ENCODE measurements at places on chromosomes 13 and 19.
A peak's percentile ranks its signal among the peaks of the same experiment; 100 is the strongest.

GRCh38 chr13:63838366-63839110 lies 2422.9 kb upstream of the PCDH20 start:
- DNase-seq, result no peak

DNA sequence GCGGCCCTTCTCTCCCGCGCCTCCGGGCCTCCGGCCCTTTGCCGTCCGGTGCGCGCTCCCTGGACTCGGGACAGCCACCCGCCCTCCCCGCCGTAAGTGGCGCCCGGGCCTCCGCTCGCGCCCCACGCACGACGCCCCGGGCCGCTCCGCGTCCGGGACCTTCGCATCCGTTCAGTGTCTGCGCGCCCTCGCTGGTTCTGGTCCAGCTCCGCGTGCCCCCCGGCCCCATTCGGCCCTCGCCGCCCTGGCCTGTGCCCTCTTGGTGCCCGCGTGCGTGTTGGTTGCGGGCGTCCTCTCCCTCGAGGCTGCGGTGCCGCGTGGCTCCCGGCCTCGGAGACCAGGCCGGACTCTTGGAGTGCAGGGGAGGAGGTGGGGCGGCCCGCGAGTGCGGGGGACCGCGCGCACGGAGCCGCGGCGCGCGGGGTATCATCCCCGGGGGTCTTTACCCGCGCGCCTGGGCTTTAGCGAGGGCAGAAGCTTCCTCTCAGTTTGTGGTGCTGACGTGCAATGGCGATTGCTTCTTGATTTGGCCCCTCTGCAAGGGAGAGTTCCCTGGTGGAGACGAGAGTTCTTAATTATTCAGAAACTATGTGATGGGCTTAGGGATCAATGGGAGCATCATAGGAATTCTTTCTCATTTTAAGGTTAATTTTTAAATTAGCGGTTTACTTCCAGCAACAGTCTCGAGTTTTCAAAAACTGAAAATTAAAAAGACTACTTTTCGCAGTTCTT lies 757 bp downstream of the WASF3 start:
- peak; percentile 13 for DNase-seq

- DNase-seq, result no peak
These were observed 38.8 kb downstream of the CHST8 start for GRCh38 chr19:33660410-33661124.

DNA sequence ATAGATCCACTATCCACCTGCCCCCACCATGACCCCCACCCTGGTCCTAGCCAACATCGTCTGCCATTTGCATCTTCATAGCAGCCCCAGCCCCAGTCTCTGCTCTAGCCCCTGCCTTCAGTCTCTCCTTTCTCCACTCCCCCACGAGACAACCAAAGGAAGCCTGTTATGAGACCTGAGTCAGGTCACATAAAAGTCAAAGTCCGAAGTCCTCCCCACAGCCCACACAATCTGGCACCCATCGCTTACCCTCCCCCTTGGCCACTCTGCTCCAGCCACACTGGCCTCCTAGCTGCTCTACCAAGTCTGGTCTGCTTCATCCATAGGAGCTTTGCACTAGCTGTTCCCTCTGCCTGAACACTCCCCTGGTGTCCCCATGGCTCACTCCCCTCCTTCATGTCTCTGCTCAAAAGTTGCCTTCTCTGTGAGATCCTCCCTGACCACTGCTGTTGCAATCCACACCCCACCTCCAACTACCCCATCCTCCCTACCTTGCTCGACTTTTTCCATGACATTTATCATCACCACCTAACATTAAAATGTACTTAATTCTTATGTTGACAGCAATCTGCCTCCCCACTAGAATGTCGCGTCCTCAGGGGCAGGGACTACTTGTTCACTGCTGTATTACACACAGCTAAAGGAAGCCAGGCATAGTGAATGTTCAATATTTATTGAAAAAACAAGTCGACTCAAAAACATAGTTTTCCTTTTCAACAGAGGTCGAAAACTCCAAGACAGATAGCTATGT lies 1.2 kb upstream of the PLEKHG2 start:
- DNase-seq, result no peak

DNA sequence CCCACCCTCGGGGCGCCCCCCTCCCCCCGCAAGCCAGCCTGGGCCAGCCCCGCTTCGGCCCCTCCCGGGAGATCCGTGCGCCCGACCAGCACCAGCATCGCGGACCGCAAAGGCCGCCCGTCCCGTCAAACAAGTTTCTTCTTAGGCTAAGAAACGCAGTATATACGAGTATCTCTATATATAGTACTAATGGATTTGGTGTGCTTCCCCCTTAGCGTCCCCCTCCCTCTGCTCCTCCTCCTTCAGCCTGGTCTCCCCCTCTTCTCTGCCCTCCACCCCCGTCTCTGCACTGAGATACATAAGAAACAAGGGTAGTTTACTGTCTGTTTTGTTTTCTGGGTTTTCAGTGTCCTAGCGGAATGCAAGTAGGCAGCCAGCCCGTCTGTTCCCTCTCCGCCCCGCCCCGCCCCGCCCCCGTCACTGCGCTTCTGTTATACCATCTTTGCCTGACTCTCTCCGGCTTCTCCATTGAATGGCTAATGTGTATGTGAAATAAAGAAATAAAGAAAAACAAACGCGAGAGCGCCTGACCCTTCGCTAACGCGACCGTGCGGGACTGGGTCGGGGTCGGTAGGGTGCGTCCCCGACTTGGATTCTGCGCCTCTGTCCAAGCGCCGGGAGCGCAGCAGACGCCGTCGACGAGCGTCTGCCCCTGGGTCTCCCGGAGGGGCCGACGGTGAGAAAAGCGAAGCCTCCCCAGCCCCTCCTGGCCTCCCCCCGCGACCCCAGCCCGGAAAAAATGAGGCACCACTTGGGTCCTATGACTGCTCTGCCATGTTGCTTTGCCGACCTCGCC lies 4.2 kb downstream of the LYL1 start:
- DNase-seq, result no peak

GRCh38 chr13:99043831-99044231 lies 66.0 kb upstream of the DOCK9 start:
- DNase-seq, result peak; percentile 53

DNA sequence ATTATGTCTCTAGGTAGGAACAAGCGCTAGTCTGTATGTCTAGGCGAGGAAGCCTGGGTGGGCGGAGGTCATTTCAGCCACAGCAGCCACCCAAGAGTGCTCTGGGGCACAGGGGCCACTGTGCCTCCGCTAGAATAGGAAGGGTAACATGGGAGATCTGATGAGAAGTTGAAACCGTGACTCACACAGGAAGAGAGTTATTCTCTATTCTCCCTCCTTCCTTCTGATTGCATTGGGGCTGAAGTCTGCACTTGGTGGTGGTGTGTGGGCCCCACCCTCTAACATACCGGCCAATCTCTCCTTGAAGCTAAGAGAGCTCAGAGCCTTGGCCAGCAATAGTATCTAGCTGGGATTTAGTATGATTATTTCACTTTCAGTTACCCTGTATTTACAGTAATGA lies 20.3 kb upstream of the GGACT start:
- DNase-seq, result peak; percentile 30

GRCh38 chr19:23762884-23763711 lies 4.4 kb upstream of the ZNF681 start:
- peak; percentile 56 for DNase-seq

GRCh38 chr13:55214841-55215345 lies 1925.8 kb upstream of the PRR20A start:
- DNase-seq, result no peak

GRCh38 chr19:18309525-18310064 lies 13.3 kb downstream of the LSM4 start:
- DNase-seq, result no peak

GRCh38 chr19:6087074-6087571 lies 23.2 kb downstream of the RFX2 start:
- no peak for DNase-seq

GRCh38 chr19:39252458-39252857 lies 3.8 kb upstream of the IFNL4 start:
- DNase-seq, result no peak

- no peak for DNase-seq
These were observed 104.7 kb downstream of the GGACT start for GRCh38 chr13:100483841-100484381.

GRCh38 chr19:40811478-40812341 lies 12.7 kb downstream of the EGLN2 start:
- no peak for DNase-seq

DNA sequence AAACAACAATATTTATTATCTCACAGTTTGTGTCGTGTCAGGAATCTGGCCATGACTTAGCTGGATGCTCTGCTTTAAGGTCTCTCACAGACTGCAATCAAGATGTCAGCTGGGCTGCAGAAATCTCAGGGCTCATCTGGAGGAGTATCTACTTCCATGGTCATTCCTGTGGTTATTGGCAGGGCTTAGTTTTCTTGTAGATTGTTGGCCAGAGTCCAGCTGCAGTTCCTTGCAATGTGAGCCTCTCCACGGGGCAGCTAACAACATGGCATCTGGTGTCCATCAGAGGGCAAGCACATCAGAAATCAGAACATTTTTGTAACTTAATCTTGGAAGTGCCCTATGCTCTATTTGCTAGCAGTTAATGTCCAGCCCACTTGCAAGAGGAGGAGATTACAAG lies 45.7 kb upstream of the TDRD3 start:
- peak; percentile 69 for DNase-seq

DNA sequence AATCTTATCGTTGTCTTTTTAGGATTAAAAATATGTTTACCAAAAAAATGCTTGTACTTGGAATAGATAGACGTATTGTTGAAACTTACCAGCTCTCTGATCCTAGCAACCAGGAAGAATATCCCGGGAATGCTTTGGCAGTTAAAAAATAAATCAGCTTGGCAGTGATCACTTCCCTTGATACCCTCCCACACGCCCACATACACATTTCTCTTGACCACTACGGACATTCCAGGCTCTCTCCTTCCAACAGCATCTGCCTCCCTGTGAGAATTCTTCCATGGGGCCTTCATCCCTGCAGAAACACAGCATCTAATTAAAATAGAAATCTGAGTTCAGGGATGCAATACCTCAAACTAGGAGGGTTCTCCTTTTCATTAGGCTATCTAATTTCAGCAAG lies 57.9 kb downstream of the THSD1 start:
- DNase-seq, result peak; percentile 97

- DNase-seq, result no peak
These were observed 1230.3 kb downstream of the DIAPH3 start for GRCh38 chr13:58933475-58933874.

DNA sequence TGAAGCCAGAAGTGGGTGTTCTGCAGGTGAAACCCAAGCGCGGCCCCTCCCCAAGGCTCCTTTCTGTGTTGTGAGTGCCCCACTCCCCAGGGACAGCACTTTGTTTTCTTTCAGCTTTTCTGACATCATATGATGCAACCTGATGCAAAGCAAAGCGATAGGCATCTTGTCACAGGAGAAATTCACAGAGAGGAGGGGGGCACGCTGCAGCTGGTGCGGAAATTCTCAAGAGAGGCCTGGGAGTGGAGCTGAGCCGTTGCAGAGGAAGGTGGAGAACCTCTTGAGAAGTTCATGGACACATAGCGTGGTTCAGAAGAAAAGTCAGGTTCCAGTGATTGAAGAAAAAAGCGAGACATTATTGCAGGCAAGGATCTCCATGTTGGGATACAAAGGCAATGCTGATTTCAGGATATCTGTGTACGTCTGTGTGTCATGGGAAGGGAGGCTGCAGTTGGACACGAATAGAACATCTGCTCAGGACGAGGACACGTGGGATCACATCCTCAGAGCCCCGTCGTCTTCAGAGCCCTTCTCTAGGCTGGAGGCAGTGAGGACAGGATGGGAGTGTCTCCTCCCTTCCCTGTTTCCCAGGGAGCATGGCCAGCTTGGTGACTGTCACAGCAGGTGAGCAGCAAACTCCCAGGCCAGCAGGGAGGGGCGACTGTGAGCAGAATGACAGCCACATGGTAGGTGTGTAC lies 79.2 kb downstream of the IRS2 start:
- no peak for DNase-seq

DNA sequence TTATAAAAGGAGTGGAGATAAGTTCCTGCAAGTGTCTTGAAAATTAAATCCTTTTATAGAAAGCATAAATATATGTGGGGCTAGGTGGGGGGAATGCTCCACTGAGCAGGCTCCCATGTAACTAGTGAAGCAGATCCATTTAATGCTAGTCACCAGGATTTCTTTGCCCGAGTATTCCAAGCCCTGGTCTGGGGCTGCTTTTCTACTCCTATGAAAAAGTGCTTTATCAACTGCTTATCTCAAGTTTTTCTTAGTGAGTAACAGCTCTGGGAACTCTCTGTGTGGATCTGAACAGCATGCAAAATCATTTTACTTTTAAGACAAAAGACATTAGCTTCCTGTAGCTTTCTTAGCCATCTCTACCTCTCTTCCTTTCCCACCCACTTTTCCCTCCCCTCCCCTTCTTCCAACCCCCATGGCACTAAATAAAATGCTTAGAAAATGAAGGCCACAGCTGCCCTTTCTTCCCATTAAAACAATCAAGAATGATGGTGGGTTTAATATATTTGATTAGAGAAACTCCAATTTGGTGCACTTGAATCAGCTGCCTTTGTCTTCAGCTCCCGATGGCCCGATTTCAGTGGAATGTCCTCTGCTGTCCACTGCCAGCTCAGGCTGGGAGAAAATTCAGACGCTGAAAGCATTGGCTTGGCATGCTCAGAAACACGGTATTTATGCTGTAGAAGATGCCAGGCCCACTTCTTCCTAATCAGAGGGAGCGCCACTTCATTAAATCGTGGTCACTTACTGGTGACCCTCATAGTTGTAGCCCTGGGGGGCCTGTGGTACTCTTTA lies 475.1 kb downstream of the FOXO1 start:
- peak; percentile 61 for DNase-seq

DNA sequence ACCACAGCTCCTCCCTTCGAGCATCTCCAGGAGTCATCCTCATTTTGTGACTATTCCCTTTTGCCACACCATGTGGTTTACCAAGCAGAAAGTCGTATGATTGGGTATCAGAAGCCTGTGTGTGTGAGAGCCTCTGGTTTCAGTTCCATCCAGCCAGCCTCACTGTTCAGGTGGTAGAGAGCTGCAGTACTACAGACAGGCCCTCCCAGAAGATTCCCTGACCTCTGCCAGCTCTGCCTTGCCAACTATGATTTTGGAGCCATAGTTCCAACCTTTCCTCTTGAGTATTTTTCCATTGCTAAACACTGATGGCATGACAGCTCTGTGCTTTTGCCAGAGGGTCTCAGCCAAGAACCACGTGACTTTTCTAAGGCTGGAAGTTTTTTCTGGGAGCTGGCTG lies 82.5 kb downstream of the DHRS12 start:
- DNase-seq, result no peak

GRCh38 chr19:55358943-55359908 lies 3.8 kb downstream of the GARIN5B start:
- DNase-seq, result no peak

DNA sequence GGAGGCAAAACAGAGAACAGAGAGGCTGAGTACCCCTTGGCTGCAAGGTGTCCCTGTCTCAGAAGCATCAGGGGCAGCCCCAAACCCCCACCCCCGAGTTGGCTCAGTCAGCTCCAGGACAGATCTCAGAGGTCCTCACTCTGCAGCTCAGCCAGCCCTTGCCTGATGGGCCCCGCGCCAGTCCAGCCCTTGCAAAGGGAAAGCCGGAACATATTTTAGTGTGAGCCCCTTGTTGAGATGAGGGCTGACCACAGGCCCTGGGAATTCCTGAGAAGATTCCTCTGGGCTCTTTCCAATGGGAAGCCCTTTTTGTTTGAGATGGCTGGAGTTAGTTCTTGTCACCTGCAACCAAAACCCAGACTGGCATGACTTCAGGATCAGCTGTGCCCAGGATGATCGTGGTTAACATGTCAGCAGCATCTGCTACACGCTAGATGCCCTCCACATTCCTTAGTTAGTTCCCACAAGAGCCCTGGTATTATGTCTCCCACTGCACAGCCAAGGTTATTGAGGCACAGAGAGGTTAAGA lies 33.9 kb upstream of the CCNE1 start:
- DNase-seq, result no peak

- DNase-seq, result no peak
These were observed 852 bp upstream of the CYP4F12 start for GRCh38 chr19:15671891-15672579.

GRCh38 chr13:109673477-109673876 lies 112.9 kb downstream of the IRS2 start:
- DNase-seq, result peak; percentile 7

GRCh38 chr19:7500811-7501450 lies 12.1 kb upstream of the PEX11G start:
- DNase-seq, result peak; percentile 61
